ENCODE measurements at places on chromosomes 7 and 10.

DNA sequence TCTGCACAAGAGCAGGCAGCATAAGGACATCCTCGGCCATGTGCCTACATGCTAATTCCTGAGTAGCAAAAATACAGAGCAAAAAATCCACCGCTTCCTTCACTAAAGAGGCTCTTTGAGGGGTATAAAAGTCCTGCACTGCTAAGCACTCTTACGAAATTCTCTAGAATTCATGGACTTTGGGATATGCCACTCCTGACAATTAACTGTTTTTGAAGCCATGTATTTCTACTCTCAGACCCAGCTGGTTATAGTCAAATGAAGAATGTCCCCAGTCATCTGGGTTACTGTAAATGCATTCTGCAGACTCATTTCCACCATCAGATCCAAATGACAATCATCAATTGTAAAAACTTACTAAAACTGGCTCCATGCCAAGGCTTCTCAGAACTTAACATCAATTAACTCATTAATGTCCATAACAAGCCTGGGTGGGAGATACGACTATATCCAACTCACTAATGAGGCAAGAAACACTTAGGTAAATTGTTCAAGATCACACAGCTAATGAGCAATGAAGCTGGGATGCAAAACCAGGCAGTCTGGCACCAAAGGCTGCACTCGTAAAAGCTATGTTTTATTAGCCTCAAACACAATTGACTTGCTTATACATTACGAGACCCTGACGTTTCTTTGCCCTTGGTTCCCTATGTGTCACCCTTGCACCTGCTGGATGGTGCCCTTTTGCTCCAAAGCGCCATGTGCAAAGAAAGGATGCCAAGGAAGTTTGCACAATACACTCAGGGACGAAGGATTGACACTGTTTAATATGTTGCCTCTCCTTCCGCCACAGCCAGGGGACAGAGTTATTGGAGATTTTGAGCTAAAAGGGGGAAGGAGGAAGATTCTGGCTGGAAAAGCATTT, 250.4 kb downstream of the ELMO1 start:
- no peak for DNase-seq

GRCh38 chr10:68125772-68126171, 16.5 kb downstream of the MYPN start:
- no peak for DNase-seq

DNA sequence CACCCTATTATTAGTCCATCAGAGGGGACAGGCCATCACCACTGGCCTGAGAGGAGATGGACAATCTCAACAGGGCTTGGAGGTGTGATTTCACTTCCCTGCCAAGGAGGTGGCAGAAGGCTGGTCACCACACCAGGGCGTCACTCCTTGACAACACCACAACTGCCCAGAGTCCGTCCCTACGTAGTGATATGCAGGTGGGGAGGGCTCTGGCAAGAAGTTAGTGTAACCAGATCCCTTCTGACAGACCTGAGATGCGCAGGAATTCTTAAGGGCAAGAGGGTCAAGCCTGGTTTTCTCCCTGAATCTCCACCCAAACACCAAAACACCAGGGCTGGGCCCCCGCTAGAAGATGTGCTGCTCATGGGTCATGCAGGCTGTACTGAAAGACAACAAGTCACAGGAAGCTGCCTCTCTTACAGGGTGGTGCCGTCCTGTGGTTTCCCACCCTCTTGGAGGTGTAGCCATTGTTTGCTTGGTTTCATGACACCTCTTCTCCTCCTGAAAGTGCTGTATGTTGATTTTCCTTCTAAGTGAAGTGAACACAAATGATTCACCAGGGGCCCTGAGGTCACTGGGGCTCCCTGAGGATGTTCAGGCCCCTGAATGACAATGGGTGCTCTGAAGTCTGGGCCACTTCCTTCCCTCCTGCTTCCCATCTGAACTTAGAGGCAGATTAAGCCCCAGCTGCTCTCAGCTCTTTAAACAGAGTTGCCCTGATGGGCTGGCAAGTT, 27.1 kb downstream of the ATXN7L1 start:
- DNase-seq: no peak

DNA sequence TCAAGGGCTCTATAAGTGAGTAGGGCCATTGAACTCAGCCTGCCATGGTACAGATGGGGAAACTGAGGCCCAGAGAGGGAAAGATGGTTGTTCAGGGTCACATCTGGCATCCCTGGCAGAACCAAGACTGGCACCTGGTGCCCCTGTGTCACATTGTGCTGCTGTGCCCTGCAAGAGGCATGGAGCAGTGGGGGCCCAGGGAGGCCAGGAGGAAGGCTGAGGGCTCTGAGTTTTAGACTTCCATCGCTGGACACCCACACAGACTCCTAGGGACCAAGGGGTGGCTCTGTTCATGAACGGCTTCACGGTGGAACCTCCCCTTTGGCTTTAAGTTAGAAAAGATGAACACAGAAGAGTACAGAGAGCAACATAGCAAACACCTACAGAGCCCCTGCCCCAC, 66.7 kb upstream of the AQP1 start:
- DNase-seq: no peak

DNA sequence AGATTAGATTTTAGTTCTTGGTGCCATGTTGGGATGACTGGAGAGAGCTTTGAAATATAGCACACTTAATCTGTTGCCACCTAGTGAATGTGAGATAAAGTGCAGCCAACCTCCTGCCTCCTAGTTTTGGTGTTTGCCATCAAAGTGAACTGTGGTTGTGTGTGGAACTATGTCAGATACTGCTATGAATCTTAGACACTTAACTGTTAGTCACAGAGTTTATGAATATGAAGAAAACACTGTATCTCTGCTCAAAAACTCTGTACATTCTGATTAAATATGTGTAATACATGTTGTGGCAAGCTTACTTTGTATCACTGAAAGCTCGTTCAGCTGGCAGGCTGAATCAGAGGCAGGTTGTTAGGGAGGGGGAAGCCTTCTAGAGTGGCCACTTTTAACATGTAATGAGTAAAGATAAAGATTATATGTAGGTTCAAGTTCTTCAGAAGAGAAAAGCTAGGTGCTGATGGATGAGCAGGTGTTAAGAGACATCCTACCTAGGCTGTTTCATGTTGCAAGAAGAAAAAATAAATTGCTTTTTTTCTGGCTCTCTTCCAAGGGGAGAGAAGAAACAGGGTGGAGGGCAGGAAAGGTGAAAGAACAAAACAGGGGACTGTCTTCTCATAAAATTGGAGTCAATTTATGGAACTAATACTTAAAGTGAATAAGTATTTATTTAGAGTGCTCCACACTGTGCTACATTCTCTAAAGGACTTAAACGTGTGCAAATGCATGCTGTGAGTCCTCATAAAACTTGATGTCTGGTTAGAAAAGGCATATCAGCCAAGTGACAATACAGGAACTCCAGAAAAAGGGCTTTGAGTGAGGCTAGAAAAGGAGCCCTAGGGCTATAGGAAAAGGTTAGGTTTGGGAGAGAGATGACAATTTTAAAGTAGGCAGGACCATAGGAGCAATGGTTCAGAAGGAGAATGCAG, 14.1 kb upstream of the LAMB1 start:
- DNase-seq: no peak

Measured in lower leg skin (tissue), 4 donors.